ENCODE measurements at places on chromosomes 1 and 21.

DNA sequence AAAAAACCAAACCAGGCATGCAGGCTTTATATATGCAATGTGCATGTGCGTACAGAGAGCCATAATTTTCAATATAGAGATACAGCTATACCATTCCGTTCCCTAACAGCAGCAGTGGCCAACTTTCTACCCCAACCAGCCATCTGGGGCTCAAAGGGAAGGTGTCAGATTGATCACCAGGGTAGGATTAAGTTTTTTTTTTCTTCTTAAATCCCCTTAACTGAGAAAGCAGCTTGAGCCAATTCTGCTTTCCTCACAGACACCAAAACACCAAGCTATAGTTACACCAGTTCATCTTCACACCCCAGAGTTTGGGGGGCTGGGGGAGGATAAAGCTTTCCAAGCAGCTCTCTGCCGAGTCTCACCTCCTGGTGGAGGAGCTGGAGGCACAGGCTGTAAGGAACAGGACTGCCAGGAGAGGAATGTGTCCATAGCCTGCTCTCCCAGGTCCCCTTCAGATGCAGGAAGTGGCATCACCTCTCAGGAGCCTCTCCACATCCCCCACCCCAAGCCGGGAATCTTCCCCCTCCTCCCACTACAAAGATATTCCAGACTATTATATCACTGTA, 87.9 kb downstream of the SSBP3 start:
- no peak for ATAC-seq

- ATAC-seq: no peak
These were observed 739 bp downstream of the SMG5 start for GRCh38 chr1:156281693-156282478.

- ATAC-seq: no peak
These were observed at the start of gene LRRC53 for GRCh38 chr1:74512170-74512915. Gene LRRC53 (minus strand): TSS chr1:74512611. CDS start chr1:74483349, 29,262 bp downstream.

GRCh38 chr1:22969304-22969709, 3.4 kb downstream of the LACTBL1 start:
- ATAC-seq: no peak

GRCh38 chr21:31490443-31490842, 146.4 kb upstream of the TIAM1 start:
- ATAC-seq: no peak

DNA sequence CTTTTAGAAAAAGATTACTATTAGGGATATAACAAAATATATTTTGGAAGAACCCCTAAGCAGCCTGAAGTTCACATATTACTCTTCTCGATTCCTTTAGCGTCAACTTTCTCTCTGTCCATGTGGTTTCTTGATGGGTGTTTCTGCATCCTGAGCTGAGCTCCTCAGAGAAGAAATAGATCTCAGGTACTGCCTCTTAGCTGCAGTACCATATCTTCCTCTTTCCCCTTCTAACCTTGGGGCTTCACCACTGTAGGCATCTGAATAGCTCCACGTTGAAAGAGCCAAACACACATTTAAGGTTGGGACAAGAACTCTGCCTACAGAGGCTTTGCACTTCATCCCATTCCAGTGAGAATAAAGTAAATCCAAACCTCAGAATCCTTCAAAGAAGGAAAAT, 59.2 kb downstream of the SAMSN1 start:
- ATAC-seq: peak; percentile 28

DNA sequence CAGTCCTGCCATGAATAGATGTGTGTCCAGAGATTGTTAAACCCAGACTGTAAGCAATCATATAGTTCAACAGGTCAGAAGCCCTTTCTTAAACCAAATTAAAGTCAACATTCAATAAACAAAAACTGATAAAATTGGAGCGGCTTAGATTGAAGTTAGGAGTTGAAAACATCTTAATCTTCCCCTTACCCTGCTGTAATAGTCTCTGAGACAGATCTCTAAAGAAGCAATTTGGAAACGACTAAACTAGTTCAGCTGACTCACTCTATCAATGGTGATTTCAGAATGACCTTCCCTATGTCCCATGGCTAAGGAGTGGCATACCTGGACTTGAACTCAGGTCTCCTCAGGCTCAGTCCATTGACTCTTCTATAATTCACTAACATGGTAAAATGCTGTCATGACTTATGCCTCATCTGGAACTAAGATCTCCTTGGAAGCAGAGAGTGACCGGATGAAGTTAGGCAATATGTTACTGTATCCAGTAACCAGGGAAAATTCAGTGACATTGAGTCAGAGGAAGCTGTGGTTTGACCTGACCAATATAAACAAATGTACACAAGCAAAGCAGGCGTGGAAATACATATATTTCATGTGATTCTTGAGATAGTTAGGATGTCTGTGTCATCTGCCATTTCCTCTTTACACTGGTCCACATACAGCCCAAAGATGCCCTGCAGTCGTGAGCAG, 30.1 kb downstream of the SGIP1 start:
- no peak for ATAC-seq

DNA sequence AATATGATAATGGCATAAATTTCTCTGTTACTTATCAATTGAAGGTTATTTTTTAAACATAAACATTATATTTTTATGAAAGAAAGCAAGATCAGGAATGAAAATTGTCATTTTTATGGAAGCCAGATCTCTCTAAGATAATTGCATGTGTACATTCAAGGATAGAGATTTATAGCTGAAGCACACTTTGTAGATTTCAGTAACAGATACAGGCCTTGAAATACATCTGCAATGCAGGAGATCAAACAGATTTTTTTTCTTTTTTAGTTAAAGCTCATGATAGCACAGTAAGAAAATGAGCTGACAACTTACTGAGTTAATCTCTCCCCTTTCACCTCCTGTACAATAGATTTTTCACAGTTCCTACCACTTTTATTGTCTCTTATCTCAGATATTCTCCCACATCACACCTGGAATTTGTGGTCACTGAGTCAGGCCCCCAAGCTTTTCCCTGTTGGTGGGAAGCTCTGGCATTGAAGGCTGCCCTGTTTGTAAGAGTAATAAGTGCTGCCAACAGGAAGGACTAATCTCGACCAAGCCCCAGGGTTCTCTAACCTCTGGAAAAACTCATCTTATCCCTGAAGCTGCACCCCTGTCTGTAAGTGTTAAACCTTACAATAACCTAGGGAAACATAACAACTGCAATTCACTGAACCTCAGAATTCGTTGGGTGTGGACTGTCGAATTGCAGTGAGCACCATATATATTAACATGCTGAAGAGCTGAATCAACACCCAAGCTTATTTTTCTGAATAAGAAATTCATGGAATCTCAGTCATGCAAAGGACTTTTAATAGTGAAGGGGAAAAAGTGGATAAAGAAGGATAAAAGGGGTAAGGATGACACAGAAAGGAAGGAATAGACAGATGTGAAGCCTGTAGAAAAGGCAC, 599.0 kb downstream of the LMO4 start:
- ATAC-seq: no peak

DNA sequence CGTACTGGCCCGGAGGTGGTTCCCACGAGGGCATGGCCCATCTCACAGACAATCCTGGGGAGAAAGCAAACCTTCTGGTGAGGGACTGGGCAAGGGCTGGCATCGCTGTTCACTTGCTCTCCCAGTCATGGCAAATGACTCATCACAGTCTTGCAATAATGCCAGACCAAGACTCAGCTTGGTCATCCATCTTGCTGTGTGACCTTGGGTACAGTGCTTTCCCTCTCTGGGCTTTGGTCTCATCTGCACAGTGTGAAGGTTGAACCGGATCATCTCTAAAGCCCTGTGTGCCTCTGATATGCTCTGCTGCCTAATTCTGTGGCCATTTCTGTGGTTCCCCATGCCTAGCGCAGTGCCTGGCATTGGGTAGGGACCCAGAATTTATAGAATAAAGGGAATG, 143.6 kb upstream of the CD34 start:
- ATAC-seq: no peak

- peak; percentile 45 for ATAC-seq
These were observed 23.0 kb upstream of the PADI1 start for GRCh38 chr1:17181781-17182464.

- ATAC-seq: no peak
These were observed 8.0 kb downstream of the TMPRSS2 start for GRCh38 chr21:41499920-41500319.

DNA sequence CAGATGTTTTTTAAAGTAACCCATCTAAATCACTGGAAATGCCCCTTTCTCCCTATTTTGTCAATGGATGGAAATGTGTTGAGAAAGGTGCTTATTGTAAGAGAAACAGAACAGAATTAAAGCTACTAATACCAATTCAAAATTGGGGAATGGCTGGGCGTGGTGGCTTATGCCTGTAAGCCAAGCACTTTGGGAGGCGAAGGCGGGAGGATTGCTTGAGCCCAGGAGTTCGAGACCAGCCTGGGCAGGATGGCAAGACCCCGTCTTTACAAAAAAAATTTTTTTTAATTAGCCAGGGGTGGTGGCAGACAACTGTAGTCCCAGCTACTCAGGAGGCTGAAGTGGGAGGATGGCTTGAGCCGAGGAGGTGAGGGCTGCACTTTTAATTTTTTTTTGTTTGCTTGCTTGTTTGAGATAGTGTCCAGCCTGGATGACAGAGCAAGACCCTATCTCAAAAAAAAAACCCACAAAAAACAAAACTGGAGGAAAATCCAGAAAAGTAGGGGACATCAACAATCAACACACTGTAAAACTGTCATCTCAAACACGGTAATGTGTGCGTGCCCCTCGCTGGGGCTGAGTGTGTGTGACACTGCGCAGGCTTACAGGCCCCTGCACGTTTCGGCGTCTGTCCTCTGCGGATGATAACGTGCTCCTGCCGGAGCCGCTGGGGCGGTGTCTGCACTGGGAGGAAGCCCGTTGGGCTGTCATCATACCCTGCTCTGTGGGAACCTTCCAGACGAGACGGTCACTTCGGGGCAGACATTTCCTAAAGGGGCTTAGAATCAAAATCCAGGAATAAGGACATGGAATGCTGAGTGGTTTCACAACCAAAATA, 11.6 kb upstream of the POFUT2 start:
- no peak for ATAC-seq

DNA sequence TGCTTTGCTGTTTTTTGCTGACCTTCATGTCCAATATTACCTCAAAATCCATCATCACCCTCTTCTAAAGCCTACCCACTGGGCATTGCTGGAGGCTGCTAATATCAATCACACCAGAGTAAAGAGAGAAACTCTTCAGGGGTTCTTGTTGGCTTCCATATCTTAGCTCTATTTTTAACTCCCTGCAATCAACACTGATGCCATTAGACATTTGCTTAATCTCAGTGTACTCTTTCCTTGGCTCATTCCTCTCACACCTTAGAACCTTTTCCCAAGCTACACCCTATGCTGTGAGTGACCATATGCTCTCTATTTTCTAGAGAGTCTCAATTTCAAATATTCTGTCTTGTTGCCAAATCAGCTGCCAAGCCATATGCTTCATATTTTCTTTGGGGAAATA, 40.6 kb upstream of the RABGAP1L start:
- no peak for ATAC-seq

GRCh38 chr1:241308471-241308870, 48.5 kb downstream of the RGS7 start:
- ATAC-seq: no peak
